ENCODE measurements at places on chromosomes 7 and 10.

DNA sequence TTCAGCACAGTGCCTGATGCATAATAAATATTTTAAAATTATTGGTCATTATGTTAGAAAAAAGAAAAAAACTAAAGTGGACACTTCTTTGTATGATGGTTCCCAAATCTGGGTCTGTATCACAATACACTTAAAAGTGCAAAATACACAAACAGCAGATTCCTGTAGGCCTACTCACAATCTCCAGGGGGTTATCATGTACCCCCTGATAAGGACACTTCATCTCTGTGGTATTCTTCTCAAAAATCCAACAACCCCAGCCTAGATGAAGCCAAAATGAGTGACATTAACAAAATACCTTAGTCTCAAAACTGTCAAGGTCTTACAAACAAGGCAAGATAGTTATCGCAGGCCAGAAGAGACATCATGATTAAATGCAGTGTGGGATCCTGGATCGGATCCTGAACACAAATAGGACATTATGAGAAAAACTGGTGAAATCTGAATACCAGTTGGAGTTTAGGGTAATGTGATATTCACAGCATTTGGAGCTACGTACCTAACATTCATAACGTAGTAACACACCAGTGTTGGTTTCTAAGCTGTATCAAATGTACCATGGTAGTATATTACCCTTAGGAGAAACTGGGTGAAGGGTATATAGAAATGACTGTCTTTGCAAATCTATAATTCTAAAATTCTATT, 45.2 kb downstream of the NSUN6 start:
- no peak for DNase-seq

DNA sequence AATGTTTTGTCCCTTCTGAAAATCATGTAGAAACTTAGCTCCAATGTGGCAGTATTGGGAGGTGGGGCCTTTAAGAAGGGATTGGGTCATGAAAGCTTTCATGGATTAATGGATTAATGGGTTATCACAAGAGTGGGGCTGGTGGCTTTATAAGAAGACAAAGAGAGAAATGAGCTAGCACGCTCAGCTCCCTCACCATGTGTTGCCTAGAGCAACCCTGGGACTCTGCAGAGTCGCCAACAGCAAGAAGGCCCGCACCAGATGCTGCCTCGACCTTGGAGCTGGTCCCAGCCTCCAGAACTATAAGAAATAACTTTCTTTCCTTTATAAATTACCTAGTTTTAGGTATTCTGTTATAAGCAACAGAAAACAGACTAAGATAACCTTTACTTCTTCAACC, 74.9 kb upstream of the HECW1 start:
- no peak for DNase-seq

DNA sequence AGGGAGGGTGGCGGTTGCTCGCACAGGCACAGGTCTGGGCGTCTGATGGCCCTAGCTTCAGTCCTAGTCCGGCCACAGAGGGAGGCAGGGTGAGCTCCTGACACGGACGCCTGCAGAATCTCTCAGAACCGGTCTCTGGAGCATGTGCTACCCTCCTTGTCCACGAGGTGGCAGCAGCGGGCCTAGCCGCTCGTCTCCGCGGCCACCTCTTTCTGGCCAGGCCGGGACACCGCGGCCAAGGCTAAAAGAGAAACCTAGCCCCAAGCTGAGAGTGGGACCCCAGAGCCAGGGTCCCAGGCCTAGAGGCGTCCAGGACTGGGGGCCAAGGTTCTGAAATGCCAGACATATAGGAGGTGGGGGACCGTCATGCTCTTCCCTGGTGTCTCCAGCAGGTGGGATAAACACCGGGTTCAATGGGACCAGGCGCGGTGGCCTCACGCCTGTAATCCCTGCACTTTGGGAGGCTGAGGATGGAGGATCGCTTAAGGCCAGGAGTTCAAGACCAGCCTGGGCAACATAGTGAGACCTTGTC, 3.2 kb upstream of the LAT2 start:
- peak; percentile 93 for DNase-seq

- DNase-seq: no peak
These were observed 107.2 kb upstream of the PPIF start for GRCh38 chr10:79239924-79240581.

DNA sequence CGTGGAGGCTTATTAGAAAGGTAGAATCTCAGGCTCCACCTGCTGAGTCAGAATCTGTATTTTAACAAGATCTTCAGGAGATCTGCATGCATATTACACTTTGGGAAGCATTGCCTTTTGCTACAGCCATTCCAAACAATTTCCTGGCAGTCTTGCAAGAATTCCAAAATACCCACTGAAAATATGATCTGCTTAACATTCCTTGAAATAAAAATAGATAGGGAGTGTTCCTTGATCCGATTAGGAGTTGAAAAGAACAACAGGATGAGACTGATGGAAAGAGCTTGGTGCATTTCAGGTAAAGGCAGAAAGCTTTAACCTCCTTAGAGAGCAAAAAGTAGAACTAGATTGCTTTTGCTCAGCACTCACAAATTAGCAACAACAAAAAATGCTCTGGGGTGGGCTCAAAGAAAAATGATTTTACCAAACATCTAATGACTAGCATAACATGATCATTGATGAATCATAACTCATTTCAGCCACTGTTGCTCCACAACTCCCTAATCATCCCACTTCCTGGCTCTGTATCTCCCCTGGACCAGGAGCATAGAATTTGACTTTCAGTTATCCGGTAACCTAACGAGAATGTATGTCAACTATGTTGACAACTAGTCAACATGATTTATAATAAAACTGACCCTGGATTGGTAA, 115.2 kb downstream of the RNLS start:
- no peak for DNase-seq

DNA sequence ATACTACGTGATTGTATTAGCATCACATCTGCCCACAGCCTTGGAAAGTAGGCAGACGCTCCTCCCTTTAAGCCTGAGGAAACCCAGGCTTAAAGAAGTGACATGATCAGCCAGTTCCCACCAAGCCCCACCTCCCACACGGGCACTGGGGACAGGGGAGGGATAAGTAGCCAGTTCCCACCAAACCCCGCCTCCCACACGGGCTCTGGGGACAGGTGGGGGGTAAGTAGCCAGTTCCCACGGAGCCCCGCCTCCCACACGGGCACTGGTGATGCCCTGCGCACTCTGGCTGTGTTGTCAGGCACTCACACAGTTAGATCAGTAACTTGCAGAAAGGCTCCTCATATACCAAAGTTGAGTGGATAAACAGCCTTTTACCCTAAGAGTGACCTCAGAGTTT, 606.8 kb downstream of the PTPRN2 start:
- no peak for DNase-seq

DNA sequence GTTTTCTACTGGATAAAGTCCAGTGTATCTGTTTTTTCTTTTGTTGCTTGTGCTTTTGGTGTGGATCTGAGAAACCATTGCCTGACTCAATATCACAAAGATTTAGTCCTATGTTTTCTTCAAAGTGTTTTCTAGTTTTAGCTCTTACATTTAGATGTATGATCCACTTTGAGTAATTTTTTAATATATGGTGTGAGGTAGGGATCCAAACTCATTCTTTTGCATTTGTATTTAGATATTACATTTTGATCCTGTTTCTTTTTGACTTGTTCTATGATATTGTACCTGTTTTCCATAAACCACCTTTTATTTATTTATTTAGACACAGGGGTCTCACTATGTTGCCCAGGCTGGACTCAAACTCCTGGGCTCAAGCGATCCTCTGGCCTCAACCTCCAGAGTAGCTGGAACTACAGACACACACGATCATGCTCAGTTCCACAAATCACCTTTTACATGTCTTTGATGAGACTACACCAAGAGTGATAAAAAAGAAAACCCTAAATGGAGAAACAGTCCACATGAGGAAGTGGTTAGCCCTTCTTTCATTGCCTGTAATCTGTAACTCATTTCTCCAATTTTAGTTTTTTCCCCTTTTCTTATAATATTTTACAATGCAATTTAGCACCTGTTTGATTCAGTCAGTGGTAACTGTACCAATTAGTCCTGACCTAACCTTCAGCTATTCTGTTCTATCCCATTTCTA, 86.0 kb downstream of the SLC37A3 start:
- DNase-seq: no peak

GRCh38 chr10:129345763-129346162, 121.3 kb upstream of the MGMT start:
- DNase-seq: no peak

DNA sequence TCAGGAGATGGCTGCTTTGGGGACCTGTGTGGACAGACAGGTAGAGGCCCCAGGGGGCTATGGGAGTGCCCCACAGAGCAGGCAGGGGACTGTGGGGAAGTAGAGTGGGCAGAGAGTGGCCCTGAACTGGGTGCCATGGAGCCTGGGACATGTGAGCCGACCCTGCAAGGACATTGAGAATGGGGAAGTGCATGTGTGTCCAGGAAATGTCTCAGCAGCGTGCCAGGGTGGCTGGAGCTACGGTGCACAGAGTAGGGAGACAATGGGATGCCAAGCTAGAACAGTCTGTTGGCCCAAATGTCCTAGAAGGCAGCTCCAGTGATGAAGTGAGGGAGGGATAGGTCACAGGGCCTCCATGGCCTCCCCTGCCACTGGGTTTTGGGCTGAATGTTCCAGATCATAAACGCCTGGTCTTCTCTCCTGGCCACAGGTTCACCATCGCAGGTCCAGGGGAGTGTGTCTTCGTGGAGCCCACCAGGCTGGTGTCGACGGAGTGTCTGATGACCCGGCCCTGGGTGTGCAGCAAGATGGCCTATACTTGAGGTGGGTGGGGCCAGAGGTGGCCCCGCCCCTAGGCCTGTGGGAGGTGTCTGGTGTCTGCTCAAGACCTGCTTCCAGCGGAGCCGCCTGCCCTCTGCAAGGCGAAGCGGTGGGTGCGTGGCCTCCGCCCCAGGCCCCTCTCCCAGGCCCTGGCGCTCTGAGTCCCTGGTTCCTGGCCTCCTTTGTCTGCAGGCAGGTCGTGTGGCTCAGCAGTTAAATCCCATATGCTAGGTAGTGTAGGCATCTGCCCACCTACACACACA, 20.5 kb downstream of the CLEC2L start:
- peak; percentile 73 for DNase-seq

- peak; percentile 73 for DNase-seq
These were observed 6.1 kb upstream of the CCL24 start for GRCh38 chr7:75819711-75820110.

DNA sequence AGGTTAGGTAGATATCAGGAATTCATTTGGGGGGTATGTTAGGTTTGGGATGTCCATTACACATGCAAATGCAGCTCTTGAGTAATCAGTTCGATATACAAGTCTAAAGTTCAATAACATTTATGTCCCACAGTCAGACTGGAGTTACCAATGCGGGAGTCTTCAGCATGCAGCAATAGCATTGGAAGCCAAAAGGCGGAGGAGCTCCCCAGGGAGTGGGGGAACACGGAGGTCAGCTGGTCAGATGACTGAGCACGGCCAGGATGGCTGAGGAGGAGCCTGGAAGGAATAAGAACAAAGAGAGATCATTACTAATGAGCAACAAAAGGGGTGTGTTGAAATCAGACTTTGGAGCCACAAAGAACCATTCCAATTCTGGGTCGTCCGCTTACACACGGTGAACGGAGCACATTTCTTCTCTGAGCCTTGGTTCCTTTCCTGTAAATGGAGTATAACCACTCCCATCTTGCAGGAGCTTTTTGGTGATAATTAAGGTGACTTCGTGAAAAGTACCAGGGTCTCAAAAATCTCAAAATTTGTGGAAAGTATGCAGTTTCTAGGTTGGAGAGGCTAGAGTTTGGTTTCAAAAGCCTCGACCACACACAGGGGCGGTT, 478 bp upstream of the ZNF22 start:
- peak; percentile 89 for DNase-seq

- DNase-seq: no peak
These were observed 170.9 kb upstream of the INHBA start for GRCh38 chr7:41873741-41874140.

DNA sequence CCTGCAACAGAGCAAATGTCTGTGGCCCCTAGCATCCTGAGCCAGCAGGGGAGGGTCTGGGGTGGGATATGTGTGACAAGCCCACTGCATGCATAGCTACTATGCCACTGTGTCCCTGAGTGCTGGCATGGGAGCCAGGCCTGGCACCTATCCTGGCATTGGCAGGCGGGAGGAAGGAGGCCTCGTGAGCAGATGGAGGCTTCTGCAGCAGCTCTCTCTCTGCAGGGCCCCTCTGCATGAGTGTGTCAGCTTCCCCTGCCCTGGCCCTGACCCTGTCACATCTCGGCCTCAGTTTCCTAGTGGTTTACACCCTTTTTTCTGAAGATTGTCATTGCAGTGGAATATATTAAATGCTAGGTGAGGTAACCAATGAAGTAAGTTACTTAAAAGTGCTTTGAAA, 13.1 kb upstream of the IMPDH1 start:
- DNase-seq: no peak

GRCh38 chr7:128405471-128406313, 4.1 kb downstream of the IMPDH1 start:
- peak; percentile 87 for DNase-seq

DNA sequence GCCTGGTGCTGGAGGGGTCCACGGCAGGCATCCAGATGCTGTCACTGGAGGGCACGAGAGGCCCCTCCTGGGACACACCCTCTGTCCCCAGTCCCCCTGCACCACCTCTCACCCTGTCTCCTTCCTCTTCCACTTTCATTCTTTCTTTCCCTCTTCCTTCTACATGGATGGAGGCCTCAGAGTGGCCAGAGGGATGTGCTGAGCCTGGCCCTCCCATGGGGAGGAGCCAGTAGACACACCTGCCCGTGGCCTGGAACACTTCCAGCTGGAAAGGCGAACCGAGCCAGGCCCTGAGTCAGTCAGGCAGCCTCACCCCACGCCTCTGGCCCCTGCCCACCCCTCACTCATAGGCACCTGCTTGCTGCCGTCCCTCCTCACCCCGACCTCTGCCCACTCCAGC, 55.9 kb upstream of the MXI1 start:
- DNase-seq: no peak

Data from aorta (tissue), 5 donors.